Peyer's patch (tissue), 4 donors: ENCODE measurements at places on chromosomes 3 and 15. TPM values are rescaled to one million over a fixed set of nuclear protein-coding genes. Genes with fewer than 3 reads are reported as not detected.

GRCh38 chr3:32612547-32612946, 41.9 kb upstream of the DYNC1LI1 start:
- DNase-seq = no peak

DNA sequence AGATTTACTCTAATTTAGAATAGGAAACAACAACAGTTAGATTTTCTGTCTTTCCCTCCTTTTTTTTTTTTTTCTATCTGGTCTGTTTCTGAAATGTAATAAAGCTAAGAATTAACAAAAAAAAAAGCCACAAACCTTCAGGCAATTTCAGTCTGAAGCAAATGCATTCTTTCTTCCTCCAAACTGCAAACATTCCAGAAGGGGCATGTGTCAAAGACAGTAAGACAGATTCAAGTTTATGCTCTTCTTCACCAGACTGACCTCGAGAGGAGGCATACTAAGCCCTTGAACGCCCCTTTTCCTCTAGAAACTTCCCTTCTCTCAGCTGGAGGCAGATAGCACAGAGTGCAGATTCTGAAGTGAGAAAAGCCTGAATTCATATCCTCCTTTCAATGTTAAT, 654.6 kb upstream of the LMCD1 start:
- no peak for DNase-seq

Gene NRROS
- total RNA-seq = 10.7 TPM

DNA sequence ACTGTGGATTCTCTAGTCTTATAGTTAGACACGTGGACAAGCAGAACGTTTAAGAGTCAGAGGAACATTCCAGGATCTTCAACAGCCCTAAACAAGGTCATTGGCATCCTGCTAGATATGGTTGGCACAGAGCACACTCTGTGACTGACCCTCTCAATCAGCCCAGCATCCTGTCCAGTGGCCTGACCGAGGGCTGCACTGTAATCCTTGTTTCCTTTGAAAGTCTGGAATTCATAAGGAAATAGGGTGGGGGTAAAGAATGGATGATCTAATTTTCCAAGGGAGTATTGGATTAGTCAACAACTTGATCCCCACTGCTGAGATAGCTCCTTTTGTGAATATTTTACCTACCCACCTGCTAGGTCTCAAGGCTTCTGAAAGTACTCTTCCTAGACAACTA, 94.5 kb upstream of the DLG1 start:
- DNase-seq = no peak

GRCh38 chr3:54079314-54079713, 43.0 kb upstream of the CACNA2D3 start:
- DNase-seq = no peak

Gene ZNF592
- total RNA-seq = 39.1 TPM

DNA sequence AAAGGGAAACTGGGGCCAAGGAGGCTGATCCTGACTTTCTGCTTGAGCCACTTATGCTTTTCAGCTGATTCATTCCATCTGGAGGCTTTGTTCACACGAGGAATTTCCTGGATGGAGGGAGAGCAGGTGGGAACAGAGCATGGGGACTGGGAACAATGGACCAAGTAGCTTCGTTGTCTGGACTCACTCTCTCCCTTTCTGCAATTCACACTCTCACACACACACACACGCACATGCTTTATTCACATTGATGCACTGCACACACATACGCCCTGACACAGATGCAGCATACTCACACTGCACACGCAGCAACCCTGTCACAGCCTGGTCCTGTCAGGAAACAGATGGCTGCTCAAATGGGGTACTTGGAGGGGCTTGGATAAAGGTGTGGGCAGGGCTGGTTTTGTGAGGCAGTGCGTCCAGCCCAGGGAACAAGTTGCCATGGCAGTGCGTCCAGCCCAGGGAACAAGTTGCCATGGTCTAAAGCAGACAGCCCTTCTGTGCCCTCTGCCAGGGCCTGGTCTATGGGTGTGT, 19.8 kb upstream of the CHCHD6 start:
- DNase-seq = no peak

- DNase-seq = no peak
Observed at GRCh38 chr3:49422379-49423248, at the start of gene AMT. TSS of gene AMT (minus strand) at chr3:49422473. CDS start at chr3:49422450, 23 bp downstream.

Gene LDHAL6B
- not detected for total RNA-seq

DNA sequence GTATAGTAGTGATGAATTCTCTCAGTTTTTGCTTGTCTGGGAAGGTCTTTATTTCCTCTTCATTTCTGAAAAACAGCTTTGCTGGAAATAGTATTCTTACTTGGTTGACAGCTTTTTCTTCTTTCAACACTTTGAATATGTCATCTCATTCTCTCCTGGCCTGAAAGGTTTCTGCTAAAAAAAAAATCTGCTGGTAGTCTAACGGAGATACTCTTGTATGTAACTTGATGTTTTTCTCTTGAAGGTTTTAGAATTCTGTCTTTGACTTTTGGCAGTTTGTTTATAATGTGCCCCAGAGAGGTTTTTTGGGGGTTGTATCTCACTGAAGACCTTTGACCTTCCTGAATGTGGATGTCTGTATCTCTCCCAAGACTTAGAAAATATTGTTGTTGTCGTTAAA, 47.0 kb downstream of the THSD4 start:
- no peak for DNase-seq

Gene SAXO2
- not detected for total RNA-seq

Gene GPR62
- not detected for total RNA-seq

DNA sequence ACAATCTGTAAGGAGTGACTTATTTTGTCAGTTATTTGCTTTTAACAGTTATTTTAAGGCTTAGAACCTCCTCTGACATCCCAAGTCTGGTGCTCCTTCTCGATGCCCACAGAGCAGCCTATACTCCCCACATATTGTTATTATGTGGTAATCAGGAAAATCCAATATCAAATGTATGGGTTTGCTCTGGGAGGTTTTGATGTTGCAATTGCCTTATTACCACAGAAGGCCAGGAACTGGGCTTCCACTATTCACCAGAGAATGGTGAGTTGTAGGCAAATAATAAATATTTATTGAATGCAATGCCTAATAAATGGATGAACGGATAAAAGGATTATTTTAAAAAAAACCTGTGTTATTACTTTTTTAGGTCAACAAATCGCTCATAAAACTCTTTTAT, 12.2 kb downstream of the NEK10 start:
- no peak for DNase-seq

Gene LRRC34
- total RNA-seq = not detected

DNA sequence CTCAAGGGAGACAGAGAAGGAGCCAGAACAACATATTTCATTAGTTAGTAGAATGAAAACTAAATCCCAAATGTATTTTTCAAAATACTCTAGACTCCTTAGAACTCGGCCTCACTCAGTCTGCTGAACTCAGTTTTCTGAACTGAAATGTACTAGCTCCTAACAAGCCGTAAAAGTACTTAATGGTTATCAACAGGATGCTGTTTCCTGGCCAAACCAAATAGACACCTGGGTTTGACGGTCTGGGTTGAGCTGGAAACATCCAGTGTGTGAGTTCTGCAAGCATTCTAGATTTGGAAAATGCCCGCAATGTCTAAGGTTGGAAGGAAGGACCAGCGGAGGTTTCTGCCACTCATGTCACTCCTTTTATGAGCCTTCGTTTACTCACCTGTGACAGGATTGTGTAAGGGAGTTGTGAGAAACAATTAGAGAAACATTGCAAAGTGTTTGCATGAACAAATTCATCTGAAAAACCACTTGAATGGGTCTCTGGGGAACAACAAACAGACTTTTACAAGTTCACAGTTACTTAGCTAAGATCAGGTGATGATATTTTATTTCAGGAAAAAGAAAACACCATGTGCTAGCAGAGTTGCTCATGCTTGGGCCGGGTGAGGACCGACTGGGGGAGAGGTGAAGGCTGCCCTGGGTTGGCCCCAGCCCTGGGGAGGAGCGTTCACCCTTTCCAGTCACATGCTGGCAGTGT, 151.0 kb downstream of the ALDH1A2 start:
- no peak for DNase-seq

Gene PPM1L
- total RNA-seq = 17.8 TPM

DNA sequence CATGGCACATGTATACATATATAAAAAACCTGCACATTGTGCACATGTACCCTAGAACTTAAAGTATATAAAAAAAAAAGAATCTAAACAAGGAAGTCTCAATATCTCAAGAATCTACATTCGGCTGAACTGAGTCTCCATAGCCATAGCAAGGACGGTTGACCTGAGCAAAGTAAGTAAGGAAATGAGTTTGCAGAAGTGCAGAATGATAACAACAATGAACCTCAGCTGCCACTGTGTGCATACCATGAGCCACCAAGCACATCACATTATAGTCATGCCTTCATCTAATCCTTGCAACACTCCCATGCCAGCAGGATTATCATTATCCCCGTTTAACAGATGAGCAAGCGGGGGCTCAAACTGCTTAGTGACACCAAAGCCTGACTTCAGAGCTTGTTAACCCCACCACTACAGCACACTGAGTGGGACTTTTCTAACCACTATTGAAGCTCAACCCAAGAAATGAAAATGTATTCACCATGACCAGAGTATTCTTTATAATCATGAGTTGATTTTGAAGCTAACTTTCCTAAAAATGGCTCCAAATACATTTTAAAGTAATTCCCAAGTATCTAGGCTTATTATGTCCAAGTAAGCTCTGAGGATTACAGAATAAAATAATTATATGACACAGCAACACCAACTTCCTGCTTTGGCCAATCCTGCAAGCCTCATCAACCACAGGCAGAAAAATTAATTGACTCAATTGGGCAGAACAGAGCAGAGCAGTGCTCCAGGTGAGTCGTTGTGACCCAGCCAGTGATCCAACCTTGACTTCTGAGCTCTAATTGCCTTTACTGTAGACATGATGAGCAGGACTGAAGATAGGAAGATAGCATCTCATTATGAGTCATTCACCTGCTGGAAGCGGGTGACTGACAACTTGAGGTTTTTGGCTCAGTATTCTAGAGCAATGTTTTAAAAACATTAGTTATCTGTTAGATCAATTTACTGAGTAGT, 47.3 kb upstream of the IL12A start:
- no peak for DNase-seq

Gene PPP1R14D
- 42.9 TPM for total RNA-seq

Gene CD200R1
- total RNA-seq = not detected

Gene CFAP91
- total RNA-seq = 21.5 TPM

GRCh38 chr15:96125721-96126415, 204.6 kb upstream of the NR2F2 start:
- DNase-seq = no peak

Gene SELENOT
- 66.3 TPM for total RNA-seq

Gene ATG3
- total RNA-seq = 86.3 TPM

GRCh38 chr3:37115446-37115845, 58.9 kb downstream of the LRRFIP2 start:
- no peak for DNase-seq

DNA sequence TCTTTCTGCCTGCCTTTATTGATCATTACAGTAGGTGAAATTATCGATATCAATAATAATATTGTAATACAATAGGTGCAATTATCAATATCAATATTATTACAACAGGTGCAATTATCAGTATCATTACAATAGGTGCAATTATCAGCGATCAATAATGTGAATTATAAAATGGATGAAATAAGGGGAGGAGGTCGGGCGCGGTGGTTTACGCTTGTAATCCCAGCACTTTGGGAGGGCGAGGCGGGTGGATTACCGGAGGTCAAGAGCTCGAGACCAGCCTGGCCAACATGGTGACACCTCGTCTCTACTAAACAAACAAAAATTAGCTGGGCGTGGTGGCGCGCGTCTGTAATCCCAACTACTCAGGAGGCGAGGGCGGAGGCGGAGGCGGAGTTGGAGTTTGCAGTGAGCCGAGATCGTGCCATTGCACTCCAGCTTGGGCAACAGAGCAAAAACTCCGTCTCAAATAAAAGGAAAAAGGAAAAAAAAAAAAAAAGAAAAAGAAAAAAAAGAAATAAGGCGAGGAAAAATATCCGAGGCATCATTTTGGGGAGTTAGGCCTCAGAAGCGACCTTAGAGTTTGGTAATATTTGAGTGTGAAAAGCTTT, 611 bp upstream of the BNIP2 start:
- peak; percentile 90 for DNase-seq

Gene FBXL2
- total RNA-seq = 4.7 TPM

GRCh38 chr3:127865941-127866340, 43.6 kb upstream of the MGLL start:
- no peak for DNase-seq

GRCh38 chr3:51963951-51964451, 3.3 kb downstream of the PCBP4 start:
- no peak for DNase-seq

DNA sequence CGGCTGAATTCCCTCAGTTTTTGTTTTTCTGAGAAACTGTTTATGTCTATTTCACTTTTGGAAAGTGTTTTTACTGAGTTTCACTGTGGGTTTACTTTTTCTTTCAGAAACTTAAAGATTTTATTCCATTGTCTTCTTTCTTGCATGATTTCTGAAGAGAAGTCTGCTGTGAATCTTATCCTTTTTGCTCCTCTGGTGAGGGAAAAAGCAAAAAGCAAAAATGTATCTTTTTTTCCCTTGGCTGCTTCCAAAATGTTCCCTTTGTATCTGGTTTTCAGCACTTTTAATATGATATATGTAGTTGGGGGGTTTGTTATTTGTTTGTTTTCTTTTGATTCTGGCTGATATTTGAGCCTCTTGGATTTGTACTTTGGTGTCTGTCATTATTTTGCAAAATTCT, 538.0 kb downstream of the GABRG3 start:
- no peak for DNase-seq

DNA sequence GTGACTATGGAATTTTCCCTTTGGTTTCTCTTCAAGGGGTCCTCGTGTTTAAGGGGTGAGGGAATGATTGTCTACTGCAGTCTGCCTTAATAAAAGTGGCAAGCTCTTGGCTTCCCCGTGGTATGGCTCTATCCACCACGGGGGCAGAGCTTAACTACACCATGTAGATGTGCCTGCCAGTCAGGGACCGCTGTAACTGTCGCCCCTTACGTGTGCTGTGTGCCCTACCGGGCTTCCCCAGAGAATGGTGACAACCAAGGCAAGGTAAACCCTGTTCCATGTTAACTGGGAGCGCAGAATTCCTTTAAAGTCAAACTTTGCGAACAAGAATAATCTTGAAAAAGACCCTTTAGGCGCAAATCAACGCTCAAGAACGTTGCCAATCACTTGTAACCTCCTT, 966 bp upstream of the C3orf80 start:
- no peak for DNase-seq

GRCh38 chr15:101128221-101129015, 123.4 kb downstream of the CHSY1 start:
- no peak for DNase-seq

Gene RAD51
- total RNA-seq = 1.2 TPM
